ENCODE measurements at places on chromosomes 7 and 10.

DNA sequence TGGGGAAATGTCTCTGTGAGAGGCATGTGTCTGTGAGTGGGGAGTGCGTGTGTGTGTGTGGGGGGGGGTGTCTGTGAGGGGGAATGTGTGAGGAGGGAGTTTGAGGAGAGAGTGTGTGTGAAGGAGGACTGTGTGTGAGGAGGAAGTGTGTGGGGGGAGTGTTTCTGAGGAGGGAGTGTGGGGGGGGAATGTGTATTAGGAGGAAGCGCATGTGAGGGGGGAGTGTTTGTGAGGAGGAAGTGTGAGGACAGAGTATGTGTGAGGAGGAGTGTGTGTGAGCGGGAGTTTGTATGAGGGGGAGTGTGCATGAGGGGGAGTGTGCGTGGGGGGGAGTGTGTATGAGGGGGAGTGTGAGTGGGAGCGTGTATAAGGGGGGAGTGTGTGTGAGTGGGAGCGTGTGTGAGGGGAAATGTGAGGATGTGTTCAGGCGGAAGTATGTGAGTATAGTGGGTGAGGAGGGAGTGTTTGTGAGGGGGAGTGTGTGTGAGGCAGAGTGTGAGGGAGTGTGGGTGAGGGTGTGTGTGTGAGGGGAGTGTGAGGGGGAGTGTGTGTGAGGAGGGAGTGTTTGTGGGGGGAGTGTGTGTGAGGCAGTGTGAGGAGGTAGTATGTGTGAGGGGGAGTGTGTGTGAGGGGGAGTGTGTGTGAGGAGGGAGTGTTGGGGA is 21.8 kb upstream of the PTPRN2 start:
- no peak for DNase-seq

DNA sequence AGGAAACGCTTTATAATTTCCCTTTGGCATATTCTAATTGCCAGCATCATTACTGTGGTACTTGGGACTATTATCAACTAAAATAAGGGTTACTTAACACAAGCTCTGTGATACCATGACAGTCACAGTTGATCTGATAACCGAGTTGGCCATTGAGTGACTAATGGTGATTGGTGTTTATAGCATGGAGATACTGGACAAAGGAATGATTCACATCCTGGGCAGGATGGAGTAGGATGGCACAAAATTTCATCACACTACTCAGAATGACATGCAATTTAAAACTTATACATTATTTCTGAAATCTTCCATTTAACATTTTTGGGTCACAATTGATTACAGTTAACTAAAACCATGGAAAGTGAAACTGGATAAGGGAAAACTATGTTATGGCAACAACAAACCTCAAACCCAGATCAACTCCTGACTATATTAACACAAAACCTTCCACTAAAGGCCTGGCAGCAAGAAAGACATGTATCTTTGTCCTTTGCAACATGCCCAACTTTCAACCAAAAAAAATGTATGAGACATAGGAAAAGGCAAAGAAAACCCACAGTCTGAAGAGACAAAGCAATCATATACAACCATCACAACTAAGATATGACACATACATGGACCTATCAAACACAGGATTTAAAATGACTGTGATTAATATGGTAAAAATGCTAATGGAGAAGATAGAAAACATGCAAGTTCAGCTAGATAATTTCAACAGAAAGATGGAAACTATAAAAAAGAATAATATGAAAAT is 208.5 kb upstream of the NRP1 start:
- DNase-seq, result no peak

DNA sequence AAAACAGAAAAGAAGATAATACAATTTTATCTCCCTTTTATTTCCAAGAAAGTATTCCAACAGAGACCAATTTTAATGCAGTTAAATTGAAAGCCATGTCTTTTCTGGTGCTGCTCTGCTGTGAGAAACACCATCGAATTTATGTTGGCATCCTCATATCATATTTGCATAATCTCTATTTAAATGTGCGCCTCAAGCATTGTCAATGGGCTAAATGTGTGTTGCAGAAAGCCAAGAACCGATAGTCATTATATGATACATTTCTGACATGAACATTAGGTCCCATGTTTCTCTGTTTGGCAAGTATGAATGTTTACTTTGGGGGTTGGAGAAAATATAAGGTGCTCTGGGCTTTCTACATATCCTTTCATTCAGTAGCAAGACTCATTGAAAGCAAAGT is 1023.5 kb upstream of the CELF2 start:
- no peak for DNase-seq

- no peak for DNase-seq
These were observed 544.2 kb downstream of the CNTNAP2 start for GRCh38 chr7:146660839-146661238.

DNA sequence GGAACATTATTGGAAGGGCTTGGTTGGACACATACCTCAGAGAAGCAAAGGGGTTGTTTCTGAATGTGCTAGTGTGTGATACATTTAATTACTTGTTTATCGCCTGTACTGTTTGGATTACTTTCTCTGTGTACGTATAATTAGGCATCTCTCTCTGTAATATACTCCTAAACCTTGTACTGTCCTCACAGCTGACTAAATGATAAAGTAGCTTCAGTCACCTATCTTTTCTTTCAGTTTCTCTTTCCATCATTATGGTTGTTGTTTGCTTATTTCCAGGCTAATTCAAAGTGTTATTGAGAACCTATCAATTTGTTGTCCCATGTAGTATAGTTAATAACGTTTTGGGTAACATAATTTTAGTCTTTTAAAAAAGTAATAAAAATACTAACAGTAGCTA is 34.0 kb downstream of the MXI1 start:
- DNase-seq, result no peak

DNA sequence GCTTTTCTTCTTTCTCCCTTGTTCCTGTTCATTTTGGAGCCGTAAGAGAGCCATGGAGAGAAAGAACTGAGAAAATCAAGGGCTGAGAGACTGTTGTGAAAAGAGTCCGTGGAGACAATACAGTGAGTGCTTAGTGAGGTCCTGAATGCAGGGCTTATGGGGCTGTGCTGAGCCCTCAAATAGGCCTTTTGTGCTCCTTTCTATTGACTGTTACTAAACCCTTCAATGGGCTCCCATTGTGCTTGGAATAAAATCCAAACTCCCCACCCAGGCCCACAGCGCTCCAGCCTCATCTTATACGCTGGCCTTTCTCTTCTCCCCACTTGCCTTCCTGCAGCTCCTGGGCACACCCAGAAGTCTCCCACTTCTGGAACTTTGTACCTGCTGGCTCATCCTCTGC is 243.1 kb upstream of the HABP2 start:
- no peak for DNase-seq

GRCh38 chr7:75567948-75568595 is 76.0 kb downstream of the SPDYE5 start:
- DNase-seq, result no peak

DNA sequence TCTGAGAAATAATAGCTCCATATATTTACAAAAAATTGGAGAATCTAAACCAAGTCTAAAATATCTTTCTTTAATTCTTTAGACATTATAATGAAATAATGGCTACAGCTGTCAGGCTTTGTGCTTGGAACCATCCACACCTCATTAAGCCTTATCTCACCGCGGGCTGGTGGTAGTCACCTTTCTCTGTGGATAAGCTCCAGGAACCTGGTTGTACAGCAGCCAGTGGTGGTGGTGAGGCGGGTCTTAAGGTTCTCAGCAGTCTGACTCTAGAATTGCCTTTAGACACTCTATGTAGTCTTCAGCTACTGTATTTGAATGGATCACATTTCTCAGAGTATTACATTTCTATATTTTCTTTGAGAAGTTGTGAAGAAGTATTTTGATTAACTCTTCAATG is 34.2 kb downstream of the CUL1 start:
- DNase-seq, result no peak

GRCh38 chr10:5503477-5503835 is 4.1 kb upstream of the CALML5 start:
- no peak for DNase-seq

- no peak for DNase-seq
These were observed 7.0 kb downstream of the LARP4B start for GRCh38 chr10:924524-924859.

- no peak for DNase-seq
These were observed 750.7 kb downstream of the SUGCT start for GRCh38 chr7:40885503-40885902.

DNA sequence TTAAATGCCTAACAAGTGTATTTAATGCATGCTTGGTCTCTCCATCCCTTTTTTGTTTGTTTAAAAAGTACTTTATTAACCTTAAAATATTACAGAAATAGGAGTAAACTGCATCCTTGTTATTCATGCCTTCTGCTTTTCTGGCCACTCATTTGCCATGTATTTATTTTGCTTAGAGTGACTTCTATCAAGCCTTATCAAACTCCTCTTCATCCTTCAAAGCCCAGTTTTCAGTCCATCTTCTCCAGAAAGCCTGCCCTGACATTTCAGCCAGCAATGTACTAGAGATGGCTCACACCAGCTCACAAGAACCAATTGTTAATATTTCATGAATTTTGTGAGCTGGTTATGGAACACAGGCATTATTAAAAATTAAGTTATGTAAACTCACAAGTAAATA is 82.8 kb downstream of the NHLRC2 start:
- no peak for DNase-seq

GRCh38 chr10:78524941-78525340 is 491.3 kb downstream of the RPS24 start:
- DNase-seq, result no peak

DNA sequence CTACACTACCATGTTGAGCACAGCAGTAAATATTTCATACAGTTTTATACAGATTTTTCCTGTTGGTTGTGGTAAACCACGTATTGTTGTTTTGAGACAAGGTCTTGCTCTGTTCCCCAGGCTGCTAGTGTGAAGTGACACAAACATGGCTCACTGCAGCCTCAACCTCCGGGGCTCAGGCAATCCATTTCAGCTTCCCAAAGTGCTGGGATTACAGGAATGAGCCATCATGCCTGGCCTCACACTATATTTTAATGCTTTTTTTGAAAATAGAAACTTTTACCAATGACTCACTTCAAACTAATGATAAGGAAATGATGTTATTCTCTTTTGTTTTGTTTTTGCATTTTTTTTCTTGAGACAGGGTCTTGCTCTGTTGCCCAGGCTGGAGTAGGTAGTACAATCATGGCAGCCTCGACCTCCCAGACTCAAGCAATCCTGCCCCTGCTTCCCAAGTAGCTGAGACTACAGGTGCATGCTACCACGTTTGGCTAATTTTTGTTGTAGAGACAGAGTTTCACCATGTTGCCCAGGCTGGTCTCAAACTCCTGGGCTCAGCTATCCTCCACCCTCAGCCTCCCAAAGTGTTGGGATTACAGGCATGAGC is 210.6 kb downstream of the TPST1 start:
- DNase-seq, result no peak

- DNase-seq, result no peak
These were observed 1.3 kb upstream of the CHST3 start for GRCh38 chr10:71962901-71963300.

- DNase-seq, result no peak
These were observed 276.3 kb downstream of the TFEC start for GRCh38 chr7:115754226-115754625.

DNA sequence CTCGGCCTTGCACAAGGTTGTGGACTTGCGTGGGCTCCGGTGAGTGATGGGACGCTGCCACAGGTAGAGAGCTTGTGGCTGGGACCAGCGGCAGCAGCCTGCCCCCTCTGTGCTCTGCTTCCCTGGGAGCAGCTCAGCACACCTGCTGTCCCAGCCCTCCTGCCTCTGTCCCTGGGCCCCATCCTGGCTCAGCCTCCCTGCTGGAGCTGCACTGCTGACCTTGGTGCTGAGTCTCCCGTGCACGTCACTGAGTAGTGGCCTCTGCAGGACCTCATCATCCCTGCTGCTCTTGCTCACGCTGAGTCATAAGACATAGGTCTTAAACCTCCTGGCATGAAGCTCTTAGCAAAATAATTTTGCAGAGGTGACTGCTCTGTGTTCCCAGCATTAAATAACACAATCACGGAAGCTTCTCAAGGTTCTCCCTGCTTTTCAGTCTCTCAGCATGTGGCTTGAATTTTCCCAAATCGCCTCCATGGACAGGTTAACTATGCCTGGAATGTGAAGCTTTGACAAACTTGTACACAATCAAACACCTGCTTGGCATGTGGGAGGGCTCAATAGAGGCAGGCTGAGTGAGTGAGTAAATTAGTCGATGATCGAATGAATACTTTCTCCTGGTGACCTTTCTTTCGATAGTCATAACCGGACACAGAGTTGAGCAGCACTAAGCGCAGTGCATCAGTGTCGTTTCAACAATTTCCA is 63.8 kb upstream of the NPS start:
- no peak for DNase-seq

GRCh38 chr7:79398138-79398749 is 55.2 kb downstream of the MAGI2 start:
- DNase-seq, result no peak

DNA sequence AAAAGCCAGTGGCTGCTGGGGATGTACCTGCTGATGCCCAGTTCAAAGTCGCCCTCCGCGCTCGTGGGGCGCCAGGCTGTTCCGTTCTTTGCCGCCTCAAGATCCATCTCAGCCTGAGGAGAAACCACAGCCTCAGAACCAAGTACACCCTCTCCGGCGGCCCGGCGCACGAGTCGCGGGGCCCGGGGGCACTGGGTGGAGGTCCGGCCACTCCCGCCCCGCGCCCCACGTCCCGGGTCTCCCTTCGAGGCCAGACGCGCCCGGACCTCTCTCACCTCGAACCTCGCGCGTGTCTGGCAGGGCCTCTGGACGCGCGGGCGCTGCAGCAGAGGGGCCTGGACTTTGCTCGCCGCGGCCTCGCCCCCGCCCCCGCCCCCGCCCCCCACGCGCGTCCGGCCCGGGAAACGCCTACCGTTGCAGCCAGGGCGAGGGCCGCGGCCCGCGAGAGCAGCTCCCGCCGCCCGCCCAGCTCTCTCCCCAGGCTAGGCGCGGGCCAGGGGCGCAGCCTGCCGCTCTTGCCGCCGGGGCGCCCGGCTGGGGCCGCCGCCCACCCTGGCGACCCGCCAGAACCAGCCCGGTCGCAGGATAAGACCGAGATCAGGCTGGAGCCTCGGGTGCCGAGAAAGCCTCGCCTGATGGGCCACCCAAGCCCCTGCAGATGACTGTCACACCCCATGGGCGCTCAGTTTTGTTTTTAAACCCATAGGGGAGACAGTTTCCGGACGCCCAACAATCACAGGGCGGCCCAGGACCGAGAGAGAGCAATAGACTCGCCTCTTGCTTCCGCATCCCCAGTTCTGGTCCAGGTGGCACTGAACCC is at the start of gene ABCB4:
ABCB4 (minus strand) TSS at position 322 of the 820 bp plus-strand sequence; CDS start at position 107, 215 bp downstream.
- DNase-seq, result peak; percentile 52

- peak; percentile 27 for DNase-seq
These were observed 18.0 kb downstream of the RNLS start for GRCh38 chr10:88565072-88565471.

DNA sequence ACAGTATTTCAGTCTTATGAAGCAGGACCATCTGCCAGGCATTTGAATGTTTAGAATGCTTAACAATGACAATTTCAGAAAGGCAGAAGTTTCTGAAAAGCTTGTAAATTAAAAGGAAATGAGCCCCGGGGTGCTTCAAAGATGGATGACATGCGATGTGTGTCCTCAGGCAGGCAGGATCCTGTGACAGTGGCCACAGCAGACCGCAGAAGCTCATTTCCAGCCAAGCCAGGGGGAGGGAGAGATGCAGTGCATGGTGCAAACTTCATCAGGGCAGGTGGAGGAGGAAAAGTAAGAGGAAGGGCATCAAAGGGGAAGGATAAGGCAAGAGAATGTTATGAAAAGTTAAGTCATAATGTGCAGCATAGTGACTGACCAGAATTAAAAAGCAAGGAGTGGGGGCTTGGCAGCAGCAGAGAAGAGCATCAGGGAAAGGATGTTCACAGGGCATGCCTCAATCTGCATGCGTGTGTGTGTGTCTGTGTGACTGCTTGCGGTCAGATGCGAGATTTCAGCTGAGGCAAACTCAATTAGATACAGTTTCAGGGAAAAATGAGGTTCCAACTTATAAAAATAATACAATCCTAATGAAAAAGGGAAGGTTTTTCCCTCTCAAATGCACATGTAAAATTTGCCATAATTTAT is 173.7 kb downstream of the COBL start:
- DNase-seq, result no peak
